ENCODE measurements at places on chromosomes 2 and 18.

GRCh38 chr2:84713441-84713840, 167.4 kb downstream of the TRABD2A start:
- DNase-seq, result no peak

DNA sequence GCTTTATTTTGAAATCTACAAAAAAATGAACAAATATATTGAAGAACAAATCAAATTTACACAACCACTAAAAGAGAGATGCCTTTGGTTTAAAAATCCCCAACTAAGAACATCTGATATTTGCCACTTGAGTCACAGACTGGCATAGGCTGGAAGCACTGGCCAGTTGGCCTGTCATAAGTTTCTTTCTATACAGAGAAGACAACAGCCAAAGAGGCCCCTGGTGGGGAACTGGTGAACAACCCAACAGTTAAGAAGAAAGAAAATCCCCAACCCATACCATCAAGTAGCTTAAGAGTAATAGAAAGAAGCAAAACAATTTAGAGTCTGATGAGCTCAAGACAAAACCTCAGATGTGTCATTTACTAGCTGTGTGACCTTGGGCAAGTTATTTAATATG, 45.5 kb downstream of the OSR1 start:
- DNase-seq, result no peak

DNA sequence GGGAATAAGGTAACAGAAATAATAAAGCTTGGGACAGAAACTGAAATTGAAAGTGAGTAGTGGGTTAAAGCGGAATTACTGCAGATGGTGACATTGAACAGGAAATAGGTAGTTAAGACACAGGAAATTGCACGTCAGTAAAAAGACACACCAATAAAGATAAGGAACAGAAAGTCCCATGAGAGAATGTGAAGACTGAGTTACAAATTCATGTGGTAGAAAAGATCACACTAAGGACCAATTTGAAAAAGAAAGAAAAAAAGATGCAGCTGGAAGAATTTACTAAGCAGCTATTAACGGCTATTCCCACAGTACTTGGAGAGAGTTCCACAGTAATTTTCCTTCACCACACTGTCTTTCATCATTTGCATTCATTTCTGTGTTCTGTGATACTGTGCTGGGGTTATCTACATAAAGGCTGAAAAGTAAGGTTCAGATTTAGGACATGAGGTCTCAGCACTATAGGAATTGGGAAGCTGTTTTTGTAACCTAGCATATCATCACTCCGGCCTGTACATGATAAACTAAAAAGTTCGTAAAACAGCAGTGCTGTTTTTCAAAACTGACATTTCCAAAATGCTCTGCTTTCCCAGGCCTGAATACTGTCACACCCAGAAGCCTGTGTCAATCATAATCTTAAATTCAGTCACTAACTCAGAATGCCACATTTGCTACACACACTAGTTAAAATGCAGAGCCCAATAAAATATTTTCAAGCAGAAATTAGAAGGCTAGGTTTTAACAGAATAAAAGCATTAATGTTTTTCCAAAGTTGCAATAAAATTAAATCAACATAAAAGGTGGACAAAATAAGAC, 42.9 kb downstream of the SRBD1 start:
- DNase-seq, result no peak

GRCh38 chr18:51568151-51568550, 370.7 kb upstream of the MEX3C start:
- DNase-seq, result no peak

- DNase-seq, result no peak
Observed at GRCh38 chr2:238082151-238082550, 18.0 kb upstream of the ESPNL start.

- DNase-seq, result no peak
Observed at GRCh38 chr18:56748698-56749268, 97.6 kb downstream of the WDR7 start.

GRCh38 chr2:190235551-190236075, 84.0 kb downstream of the HIBCH start:
- DNase-seq, result no peak

GRCh38 chr2:203077451-203077850, 62.8 kb downstream of the NBEAL1 start:
- no peak for DNase-seq

DNA sequence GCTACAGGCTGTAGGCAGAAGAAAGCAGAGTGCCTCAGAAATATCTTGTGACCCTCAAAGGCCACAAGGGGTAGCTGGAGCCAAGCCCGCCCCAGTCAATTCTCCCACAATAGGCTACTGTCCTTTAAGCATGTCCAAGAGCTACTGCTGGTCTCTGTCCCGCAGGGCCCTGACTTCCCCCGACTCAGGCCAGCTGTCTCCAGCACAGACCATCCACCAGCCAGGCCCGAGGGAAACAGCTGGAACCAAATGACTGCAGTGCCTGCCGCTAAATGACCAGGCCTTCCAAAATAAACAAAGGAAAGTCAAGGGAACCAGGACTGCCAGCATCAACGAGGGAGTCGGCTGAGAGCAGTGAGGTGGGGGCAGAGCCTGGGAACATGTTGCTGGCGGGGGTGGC, 36.7 kb downstream of the MCFD2 start:
- DNase-seq, result no peak

GRCh38 chr2:139744273-139744672, 964.1 kb upstream of the NXPH2 start:
- no peak for DNase-seq
